ENCODE measurements at places on chromosomes 13 and 19.

DNA sequence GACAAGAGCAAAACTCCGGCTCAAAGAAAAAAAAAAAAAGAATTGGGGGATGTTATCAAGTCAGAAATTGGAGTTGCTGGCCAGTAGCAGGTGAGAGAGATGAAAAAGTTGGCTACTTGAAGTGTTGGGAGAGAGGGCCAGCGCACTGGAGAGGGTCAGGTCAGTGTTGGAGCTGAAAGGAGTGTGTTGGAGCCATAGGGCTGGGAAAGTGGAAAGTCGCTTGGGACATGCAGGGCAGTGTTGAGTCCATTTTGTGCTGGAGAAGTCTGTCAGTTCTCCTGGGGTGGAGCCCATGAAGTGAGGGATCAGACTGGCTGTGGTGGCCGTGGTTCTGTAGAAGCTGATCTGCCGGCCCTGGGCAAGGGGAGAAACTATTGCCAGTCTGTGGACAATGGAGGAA lies 1.7 kb downstream of the PPP1R37 start:
- no peak for DNase-seq

DNA sequence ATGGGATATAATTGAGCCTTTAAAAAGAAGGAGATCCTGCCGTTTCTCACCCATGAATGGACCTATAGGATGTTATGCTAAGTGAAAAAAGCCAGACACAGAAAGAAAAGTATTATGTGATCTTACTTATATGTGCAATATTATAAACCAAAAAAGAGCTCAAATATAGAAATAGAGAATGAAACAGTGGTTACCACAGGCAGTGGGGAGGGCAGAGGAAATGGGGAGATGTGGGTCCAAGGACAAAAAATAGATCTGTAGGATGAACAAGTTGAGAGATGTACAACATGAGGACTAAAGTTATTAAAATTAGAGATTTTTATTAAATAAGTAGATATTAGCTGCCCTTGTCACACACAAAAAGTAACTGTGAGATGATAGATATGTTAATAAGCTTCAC lies 29.1 kb downstream of the TDRD3 start:
- DNase-seq: no peak

DNA sequence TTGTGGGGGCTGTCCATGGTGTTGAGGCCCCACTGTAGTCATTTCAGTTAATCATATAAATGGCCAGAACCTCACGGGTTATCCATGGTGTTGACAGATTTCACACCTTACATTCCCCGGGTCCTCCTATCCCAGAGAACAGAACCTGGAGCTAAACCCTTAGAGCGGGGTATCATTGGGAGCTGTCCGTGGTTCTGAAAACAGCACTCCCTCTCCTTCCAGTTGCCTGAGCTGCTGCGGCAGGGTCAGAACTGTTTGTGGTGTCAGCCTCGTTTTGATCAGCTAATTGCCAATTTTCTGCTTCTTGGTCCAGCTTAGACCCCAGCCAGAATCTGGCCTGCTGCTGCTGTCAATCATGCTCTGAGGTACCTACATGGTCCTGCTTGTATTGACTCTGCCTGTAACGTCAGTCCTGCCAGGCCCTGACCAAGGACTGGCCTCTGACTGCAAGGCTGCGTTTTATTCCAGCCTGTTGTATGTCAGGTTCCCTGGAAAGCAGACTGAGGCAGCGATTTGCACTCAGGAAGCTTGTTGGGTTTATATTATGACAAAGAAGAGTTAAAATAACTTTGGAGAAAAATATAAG lies 55.8 kb upstream of the KCTD15 start:
- DNase-seq: no peak

DNA sequence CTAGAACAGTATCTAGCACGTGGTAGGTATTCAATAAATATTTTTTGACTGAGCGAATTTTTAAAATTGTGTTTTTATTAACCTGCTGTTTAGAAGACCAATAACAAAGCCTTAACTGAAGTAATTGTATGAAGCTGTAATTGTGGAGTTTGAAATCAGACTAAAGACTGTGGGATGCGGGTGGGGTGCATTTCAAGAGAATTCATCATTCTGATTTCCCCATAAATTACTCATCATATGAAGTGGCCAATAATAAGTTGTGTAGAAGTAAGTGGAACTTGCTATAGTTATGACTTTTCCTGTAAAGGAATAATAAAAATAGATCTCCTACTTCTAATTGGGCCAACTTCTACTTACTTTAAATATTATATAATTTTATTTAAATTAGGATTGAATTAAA lies 449.3 kb downstream of the PCDH9 start:
- no peak for DNase-seq

DNA sequence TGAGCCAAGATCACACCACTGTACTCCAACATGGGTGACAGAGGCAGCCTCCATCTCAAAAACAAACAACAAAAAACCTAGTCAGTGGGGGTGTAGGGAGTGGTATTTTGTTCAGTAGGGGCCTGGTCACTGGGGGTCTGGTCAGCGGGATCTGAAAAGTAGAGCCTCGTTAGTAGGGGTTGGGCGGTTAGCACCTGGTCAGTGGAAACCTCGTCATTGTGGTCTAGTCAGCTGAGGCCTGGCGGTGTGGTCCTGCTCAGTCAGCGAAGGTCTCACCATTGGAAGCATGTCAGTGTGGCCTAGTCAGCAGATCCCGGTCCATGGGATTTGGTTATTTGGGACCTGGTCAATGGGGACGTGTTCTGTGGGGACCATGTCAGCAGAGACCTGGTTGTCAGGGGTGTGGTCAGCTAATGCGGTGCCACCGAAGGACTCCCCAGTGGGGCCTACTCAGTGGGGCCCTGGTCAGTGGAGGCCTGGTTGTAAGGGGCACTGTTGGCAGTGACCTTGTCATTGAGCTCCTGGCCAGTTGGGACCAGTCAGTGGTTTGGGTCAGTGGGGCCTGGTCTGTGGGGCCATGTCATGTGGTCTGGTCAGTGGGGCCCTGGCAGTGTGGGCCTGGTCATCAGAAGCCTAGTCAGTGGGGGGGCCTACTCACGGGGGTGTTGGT lies 63.0 kb upstream of the TPM4 start:
- DNase-seq: no peak

DNA sequence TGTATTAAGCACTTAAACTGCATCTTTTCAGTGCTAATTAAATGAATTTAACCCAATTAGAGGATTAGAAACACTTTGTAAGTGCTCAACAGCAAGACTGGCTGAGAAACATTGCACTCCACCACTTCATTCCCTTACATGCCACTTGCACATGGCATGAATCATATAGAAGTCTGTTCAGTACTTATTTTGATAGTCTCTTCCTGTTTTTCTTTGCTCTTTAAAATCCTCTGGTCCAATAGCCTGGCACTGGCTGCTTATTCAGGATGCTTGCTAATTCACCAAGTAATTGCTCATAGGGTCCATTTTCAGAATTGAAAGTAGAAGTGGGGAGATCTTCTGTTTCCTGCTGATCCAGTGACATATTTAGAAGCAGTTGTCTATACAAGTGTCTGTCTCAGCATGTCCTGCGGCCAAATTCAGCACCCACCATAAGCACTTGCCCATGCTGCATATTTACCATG lies 900.1 kb downstream of the PCDH9 start:
- DNase-seq: no peak

DNA sequence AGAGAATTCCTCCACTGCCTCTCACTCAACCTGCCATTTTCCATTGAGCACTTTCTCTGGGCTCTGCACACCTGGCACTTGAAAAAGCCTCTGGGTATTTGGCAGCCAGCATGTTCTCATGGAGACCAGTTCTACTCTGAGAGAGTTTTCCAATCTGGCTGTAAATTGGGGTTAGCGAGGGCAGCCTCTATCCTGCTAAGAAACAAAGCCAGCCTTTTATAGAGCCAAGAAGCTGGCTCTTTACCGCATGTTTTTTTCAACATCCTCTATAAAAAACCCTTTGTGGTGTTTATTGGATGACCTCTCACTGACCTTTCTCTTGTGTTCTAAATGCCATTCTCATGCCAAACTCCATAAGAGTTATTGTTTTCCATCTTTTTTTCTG lies 52.6 kb upstream of the RCBTB2 start:
- peak; percentile 6 for DNase-seq

DNA sequence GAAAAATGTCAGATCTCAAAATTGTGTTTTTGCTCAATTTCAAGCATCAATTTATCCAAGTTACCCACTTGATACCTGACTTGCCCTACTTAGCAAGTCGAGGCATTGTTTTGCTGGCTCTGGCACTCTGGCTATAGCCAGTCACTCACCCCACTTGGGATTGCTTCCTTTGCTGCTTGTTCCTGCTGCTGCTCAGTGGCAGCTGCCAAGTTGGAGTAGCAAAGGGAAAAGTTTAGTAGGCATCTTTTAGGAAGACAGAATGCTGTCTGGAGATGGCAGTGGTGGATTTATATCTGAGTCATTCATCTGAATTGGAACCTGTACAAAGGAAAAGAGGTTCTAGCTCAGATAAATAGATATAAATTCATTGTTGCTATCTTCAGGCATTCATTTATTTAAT lies 41.2 kb downstream of the PCCA start:
- DNase-seq: no peak

GRCh38 chr13:105050686-105051085 lies 1484.8 kb downstream of the EFNB2 start:
- no peak for DNase-seq

DNA sequence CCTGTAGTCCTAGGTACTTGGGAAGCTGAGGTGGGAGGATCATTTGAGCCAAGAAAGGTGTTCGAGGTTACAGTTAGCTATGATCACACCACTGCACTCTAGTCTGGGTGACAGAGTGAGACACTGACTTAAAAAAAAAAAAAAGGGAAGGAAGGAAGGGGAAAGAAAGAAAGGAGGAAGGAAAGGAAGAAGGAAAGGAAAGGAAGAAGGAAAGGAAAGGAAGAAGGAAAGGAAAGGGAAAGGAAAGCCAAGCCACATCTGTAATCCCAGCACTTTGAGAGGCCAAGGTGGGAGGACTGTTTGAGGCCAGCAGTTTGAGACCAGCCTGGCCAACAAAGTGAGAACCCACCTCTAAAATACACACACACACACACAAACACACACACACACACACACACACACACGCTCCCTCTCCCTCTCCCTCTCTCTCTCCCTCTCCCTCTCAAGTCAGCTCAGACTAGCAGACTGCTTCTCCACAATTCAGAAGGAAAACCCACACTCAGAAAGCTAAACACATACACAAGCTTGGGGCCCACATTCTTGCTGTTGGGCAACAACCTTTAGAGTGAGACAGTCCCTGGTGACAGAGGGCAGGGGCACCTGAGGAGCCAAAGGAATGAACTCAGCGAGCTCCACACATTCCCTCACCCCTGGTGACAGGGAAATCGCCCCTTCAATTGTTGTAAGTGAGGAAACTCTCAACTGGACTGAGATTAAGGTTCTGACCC lies 2.7 kb downstream of the ZNF709 start:
- no peak for DNase-seq

DNA sequence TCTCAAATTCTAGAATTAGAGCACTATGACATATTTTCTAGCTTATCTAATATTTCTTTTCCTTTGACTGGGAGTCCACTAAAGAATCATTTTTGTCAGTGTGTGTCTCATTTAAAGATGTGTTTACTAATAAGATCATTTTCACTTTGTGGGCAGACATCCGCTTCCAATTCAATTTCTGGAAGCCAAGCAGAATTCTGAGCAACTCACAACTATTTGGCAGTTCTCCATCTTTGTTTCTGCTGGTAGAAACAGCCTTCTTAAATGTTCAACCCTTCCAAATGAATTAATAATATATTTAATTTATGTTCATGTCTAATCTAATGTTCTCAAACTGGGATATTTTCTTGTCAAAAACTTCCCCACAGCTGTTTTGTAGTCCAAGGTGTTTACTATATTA lies 411.8 kb downstream of the KCTD12 start:
- no peak for DNase-seq

- DNase-seq: peak; percentile 45
These were observed 278 bp upstream of the ZNF274 start for GRCh38 chr19:58182577-58182988.

DNA sequence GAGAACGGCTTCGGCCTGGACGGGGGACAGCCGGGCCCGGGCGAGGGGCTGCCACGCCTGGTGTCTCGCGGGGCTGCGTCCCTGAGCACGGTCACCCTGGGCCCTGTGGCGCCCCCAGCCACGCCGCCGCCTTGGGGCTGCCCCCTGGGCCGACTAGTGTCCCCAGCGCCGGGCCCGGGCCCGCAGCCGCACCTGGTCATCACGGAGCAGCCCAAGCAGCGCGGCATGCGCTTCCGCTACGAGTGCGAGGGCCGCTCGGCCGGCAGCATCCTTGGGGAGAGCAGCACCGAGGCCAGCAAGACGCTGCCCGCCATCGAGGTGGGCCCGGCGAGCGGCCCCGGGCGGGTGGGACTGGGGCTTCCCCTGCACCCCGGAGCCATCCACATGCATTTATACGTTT lies 10.7 kb downstream of the RELB start:
- no peak for DNase-seq

DNA sequence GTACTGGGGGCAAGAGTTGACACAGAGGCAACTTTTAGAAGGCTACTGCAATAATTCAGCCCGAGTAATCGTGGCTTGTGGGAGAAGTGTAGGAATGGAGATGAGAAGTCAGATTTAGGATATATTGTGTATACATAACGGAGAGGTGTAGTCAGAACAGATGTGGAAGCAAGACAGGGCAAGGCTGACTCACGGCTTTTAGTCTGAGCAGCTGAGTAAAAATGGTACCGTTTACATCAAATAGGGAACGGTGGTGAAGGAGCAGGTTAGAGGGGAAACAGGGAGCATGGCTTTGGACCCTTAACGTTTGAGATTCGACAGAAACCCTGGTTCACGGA lies 796 bp upstream of the LSM14A start:
- DNase-seq: no peak

DNA sequence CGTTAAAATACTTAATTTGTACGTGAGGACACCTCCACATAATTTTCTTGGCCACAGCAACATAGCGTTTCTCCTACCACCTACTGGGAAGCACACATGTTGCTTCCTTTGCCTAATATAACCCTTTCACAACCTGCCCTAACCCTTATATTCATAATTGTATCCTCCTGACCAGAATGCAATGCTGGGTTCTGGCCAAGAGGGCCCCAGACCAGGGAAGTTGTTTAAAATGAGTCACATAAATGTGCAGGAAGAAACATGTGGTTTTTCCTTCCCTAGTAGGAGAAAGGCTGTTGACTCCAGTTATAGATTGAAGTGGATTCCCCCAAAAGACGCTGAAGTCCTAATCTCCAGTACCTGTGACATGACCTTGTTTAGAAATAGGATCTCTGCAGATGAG lies 187.3 kb downstream of the NUFIP1 start:
- no peak for DNase-seq

DNA sequence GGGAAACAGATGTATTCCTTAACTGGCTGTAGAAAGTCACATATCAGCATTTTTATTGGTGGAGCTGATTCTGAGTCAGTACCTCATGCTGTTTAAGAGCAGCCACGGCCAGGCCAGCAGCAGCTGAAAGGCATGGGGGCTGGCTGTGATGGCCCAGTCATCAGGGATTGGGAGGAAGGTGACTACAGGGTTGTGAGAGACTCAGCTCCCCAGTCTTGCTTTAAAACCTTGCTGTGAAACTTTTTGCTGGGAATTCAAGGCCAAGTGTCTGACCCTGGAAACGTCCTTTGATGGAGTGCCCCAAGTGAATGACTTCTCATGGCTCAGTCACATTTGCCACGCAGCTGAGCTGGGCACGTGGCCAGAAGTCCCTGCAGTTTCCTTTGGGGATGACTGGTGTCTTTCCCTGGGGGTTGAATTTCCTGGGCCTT lies 39.1 kb upstream of the RNF113B start:
- DNase-seq: no peak

GRCh38 chr19:39906820-39907611 lies 27.4 kb downstream of the FCGBP start:
- no peak for DNase-seq

GRCh38 chr19:15911599-15912235 lies 13.8 kb upstream of the CYP4F2 start:
- DNase-seq: no peak
